ENCODE measurements at places on chromosomes 12 and 14.

DNA sequence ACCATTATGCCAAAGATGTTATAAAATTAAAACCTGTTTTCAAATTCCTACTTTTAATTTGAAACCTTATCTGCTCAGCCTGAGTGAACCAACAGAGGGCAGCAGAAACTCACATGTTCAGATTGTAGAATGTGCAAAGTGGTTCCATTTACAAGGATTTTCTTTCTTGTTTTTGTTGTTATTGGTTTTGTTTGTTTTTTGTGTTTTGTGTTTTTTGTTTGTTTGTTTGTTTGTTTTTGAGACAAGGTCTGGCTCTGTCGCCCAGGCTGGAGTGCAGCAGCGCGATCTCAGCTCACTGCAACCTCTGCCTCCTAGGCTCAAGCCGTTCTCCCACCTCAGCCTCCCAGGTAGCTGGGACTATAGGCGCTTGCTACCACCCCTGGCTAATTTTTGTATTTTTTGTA, 22.8 kb upstream of the GARIN2 start:
- DNase-seq = no peak

DNA sequence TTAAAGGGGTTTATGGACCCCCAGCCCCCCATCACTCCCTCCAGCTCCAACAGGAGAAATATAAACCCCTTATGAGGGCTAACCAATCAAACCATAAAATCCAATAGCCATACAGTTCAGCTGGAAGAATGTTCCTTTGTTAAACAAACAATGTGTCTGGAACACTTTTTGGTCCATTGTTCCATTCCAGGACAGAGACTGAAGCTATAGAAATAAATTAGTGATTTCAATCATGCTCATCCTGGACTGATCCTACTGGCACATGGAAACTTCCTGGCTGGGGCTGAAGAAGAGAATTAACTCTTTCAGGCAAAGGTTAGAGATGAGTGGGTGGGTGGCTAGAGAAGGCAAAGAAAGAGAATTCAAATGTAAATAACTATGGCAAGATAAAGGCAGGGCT, 63.4 kb downstream of the ANO2 start:
- no peak for DNase-seq

DNA sequence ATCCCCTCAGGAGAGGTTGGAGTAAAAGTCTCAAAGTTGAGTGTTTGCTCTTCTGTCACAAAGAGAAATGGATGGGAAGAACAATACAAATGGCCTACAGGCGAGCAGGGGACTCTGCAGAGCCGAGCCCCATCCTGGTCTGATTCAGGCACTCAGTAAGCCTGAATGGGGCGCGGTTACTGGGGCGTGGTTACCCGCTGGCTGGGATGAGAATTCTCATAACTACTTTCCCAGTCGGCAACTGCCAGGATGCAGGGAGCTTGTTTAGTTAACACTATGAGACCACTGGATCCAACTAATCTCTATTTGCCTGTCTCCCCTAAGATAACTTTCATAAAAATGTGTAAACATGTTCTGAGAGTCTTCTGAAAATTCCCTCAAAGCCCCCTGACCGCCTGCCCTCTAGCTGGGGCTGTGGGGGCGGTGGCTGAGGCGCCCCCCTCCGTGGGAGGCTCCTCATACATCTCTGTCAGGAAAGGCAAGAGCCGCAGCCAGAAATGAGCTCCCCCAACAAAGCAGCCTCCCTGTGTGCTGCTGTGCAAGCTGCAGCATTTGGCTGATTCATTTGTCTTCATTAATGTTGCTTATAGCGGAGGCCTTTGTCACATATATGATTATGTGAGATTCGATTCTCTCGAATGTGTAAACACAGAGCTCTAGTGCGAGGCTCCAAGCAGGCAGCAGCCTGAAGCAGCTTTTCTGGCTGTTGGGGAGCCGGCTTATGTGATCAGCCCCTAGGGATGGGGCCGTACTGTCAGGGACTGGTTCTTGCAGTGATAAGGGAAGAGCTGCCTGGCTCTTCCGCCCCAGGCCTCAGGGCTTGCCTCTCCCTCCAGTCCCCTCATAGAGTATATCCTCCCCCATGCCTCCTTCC, 126.1 kb upstream of the ARHGAP5 start:
- no peak for DNase-seq

GRCh38 chr12:117695956-117696355, 272.8 kb downstream of the KSR2 start:
- no peak for DNase-seq

Measured in activated naive CD8-positive, alpha-beta T cell treated with anti-CD3 and anti-CD28 coated beads, Interleukin-2, amount 10 ng/mL, durations not matched to agents 7 days and 5 days (primary cell).